IMR-90 (cell line): ENCODE measurements at places on chromosomes 2 and 18. TPM values are rescaled to one million over a fixed set of nuclear protein-coding genes. Genes with fewer than 3 reads are reported as not detected.

OR6B2 gene
- not detected in 2 replicates for total RNA-seq

C2orf74 gene
- total RNA-seq = 8.4 and 10.3 TPM in 2 replicates

GRCh38 chr2:160570376-160570775 lies 76.8 kb upstream of the RBMS1 start:
- DNase-seq = no peak

GRCh38 chr2:137287913-137288639 lies 522.7 kb downstream of the THSD7B start:
- DNase-seq = no peak

DNA sequence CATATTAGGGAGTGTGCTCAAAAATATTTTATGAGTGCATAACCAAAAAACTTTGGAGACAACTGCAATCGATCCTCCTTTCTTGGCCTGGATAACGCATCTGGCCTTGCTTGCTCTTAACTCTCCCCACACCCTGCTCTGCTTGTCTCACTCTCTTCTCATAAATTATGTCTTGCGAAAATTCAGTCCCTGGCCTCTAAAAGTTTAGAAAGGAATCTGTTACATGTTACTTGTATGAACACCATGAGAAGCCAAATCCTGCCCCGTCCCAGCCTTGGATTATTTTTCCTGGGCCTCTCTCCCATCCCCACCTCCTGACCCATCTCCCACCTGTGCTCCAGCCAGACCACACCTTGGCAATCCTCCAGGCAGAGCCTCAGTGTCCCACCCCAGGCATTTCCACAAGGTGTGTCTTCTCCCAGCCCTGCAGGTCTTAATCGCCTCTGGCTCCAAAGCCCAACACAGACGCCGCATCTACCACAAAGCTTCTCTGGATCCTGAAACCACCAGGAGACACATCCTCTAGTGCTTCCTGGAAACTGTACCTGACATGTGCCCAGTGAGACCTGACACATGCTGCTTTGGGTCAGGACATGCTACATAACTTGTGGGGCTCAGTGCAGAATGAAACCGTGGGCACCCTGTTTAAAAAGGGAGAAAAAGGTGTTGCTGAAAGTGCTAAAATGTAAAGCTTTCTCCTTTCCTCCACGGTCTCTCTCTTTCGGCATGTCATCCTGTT lies 99.6 kb upstream of the ST3GAL5 start:
- no peak for DNase-seq
